ENCODE measurements at places on chromosomes 2 and 18.

DNA sequence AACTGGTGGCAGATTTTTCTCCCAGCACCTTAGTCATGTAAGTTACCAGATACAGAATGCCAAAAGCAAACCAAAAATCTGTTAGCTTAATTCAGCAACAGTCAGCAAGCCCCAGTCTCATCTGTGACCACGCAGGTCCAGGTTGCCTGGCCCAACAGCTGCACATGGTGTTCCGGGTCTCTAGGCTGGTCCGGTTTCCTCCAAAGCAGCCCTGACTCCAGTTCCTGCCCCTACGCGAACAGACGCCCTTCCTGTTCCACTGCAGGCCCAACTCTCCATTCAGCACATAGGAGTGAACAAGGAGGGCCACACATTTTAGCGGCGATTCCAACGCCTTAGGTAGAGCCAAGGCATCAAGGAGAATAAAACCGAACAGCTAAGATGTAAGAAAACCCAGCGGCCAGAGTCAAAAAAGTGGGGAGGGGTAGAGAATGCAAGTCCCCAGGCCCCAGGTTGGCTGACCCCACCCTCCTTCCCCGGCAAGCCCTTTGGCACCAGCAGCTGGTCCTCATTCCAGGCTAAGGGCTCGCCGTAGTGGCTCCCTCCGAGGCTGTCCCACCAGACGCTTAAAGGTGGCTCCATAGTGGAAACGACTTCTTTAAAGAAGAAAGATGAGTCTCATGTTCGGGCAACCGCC lies 1.5 kb downstream of the STK25 start:
- DNase-seq, result no peak

- DNase-seq, result no peak
Observed at GRCh38 chr2:127770973-127771735, 39.8 kb downstream of the WDR33 start.

DNA sequence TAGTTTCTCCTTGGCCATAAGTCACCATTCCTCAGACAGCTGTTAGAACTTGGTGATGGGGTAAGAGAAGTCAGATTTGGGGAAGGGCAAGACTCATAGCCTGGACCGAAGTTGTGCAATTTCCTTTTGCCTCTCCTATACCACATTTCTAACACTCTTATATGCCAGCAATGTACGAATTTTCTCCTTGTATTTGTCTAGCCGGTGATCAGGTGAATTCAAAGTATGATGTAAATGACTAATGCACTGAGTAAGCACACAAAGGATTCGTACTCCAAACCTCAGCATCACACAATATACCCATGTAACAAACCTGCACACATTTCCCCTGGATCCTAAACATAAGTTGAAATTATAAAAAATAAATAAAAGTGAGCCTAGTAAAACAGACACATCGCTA lies 1143.5 kb upstream of the CELF4 start:
- DNase-seq, result no peak

GRCh38 chr2:227617316-227618230 lies at the start of gene SCYGR4:
Gene SCYGR4, plus strand, starts transcription at chr2:227617498. Its CDS starts 0 bp downstream, at chr2:227617498.
- no peak for DNase-seq

- no peak for DNase-seq
Observed at GRCh38 chr2:157789256-157789655, 86.9 kb downstream of the ACVR1 start.

- DNase-seq, result no peak
Observed at GRCh38 chr2:223117533-223117932, 65.5 kb downstream of the KCNE4 start.

- DNase-seq, result no peak
Observed at GRCh38 chr2:158127380-158127804, 25.7 kb downstream of the UPP2 start.

DNA sequence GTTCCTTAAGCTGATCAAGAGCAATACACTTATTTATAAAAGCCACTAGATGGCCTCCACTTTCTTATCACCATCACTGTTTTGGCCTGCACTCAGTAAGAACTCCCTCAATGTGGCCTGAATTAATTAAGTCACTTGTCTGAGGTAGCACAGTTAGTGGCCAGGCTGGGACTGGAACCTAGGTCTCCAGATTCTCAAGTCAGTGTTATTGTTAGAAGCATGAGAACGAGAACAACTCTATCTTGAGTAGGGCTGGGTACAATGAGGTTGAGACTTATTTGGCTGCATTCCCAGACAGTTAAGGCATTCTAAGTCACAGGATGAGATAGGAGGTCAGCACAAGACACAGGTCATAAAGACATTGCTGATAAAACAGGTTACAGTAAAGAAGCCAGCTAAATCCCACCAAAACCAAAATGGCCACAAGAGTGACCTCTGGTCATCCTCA lies 115.8 kb downstream of the SS18 start:
- DNase-seq, result no peak

- DNase-seq, result peak; percentile 68
Observed at GRCh38 chr18:63970809-63971205, 926 bp downstream of the SERPINB8 start.

DNA sequence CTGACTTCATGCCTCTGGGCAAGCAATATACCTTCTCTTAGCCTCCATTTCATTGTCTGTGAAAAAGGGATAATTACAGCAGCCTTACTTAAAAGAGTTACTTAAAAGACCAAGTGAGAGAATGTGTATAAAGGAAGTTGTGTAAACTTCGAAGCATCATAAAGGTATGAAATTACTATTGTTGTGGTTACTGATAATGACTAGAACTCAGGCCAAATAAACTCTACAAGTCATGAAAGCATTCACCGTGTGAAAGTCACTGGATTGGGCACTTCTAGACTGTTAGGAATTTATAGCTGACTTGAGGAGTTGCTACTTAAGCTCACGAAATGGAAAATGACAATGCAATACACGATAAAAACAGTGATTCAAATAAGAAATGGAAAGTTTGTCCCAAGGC lies 67.4 kb upstream of the HAAO start:
- DNase-seq, result no peak

DNA sequence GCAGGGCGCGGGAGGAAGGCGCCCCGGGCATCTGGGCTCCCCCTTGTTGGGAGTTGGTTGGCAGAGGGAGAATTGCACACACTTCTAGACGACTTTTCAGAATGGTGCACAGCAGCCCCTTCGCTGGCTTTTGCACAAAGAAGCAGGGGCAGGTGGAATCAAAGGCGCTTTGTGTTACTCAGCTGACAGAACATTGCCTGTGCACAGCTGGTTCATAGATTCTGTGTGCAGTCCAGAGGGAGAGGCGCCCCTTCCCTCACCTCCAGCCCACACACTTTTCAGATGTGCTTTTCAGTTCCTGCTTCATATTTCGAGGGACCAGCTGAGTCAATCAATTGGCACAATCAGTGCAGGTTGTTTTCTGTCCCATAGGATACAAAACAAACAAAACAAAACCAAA lies 348.4 kb upstream of the RAB12 start:
- DNase-seq, result no peak

DNA sequence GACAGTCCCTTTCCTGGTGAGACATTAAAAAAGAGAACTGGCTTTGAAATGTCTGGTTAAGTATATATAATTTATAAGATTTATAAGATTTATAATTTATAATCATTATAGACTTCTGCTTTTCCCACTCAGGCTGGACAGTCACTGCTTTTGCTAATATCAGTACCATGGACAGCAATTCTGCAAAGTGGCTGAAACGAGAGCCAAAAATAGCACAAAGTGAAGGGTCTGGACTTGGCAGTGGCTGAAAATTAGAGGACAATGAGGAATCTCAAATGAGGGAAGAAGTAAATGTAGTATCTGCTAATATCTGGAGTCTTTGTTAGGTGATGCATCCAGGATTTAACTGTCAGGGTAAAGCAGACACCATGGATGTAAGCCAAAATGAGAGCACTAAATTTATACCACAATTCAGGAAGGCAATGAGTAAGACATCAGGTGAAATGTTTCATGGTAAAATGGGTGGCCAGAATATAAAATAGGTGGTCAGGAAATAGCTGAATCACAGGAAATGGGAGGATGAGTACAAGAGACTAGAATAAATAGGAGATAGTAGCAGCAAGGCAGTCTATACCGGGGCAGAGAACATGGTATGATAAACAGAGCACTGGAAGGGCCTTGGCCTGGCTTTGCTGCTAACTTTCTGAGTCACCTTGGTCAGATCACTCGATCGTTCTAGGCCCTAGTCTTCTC lies 39.6 kb upstream of the BOD1L2 start:
- peak; percentile 36 for DNase-seq

DNA sequence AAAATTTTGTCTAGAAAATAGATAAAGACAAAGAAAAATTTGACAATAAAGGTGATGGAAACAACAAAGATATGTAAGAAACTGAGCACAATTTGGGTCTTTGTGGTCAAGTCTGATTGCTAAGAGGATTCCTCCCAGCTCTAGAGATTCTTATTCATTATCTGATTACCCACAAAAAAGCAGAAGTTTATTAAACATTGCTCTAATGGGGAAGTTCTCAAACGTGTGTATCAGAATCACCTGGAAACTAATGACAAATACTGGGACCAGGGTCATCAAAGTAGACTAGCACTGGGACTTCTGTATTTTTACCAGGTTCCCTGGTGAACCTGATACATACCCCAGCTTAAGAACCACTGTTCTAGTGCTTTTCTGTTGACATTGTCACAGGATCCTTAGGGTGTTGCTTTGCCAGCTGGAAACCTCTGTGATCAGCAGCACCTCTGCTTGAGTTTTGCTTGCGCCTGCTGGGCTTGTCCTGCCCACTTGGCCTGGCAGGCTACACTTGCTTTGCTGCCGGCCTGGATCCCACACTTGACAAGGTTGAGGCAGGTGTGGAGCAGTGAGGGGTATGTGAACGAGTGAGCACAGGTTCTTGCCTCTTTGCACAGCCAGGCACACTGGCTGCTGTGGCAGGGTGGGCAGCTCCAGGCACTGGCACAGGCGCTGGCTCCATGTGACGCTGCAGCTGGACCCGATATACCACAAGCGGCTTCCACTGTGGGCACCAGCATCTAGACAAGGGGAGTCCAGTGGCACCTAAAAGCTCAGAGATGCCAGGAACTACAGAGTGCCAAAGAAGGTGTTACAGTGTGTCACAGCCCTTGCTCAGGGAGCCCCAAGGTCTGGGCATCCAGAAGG lies 6.2 kb upstream of the GORASP2 start:
- DNase-seq, result no peak

- DNase-seq, result no peak
Observed at GRCh38 chr18:55236150-55236931, 277.1 kb upstream of the CCDC68 start.

DNA sequence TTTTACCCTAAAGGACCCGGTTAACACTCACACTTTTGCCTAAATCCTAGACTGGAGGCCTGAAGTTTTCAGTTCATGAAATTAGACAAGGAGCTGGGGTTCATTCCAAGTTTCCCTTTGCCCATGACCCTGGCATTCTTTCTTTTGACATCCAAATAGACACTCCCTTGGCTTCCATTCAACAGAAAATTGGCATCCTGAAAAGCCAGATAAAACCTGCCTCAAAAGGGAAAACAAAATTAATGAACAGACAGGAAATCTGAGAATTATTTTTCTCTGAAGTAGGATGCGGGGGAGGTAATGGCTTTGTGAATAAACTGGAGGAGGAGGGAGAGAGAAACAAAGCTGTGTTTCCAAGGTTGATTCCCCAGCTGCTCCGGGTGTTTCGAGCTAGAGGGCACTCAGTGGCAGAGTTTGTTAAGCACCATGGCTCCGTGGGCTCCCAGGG lies 41.0 kb downstream of the SPP2 start:
- DNase-seq, result no peak

GRCh38 chr2:215031321-215031720 lies 107.1 kb downstream of the ABCA12 start:
- no peak for DNase-seq

DNA sequence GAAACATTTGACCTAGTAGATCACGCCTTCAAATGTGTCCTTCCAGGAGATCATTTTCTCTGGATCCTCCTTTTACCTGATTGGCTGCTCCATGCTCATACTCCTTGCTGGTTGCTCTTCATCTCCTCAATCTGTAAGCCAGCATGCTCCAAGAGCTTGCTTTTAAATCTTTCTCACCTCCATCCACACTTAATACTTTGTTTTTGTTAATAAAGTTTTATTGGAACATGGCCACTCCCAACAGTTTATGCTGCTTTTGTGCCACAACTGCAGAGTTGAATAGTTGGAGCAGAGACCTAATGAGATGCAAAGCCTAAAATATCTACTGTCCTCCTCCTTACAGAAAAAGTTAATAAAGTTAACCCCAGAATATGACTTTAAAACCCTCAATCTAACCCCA lies 60.0 kb downstream of the KLHL14 start:
- DNase-seq, result no peak

DNA sequence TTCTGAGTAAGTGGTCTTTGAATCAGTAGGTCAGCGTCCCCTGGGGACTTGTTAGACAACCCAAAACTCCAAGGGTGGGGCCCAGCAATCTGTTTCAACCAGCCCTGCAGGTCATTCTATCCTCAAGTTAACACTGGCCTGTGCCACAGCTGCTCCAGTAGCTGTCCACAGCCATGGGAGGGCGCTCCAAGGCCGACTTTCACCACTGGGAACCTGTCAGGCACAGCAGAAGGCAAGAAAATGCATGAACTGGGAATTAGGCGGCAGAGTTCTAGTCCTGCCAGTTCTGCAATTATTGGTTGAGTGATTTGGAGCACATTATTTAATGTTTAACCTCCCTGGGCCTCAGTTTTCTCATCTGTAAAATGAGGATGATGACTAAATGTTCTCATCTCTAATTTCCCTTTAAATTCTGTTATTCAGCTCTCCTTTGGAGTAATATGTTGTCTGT lies 17.4 kb upstream of the MRPL33 start:
- DNase-seq, result peak; percentile 91

GRCh38 chr2:112772322-112772721 lies 7.9 kb upstream of the CKAP2L start:
- DNase-seq, result no peak

DNA sequence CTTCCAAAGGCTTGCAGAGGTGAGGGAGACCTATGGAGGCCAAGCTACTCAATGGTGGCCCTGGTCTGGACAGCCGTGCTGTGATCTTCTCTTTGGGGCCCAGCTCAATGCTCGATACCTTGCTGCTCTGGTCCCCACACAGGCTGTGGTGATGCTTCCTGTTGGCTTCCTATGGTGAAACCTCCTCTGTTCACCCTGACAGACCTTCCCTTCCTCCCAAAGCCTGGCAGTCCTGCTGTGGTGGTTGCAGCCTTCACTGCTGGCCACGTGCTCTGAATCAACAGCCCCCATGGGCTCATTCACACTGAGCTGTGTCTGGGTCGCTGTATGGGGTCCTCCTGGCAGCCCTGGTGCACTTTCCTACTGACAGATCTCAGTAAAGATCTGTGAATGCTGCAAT lies 31.0 kb upstream of the GALR1 start:
- no peak for DNase-seq

- no peak for DNase-seq
Observed at GRCh38 chr2:126771094-126771493, 115.1 kb downstream of the GYPC start.

DNA sequence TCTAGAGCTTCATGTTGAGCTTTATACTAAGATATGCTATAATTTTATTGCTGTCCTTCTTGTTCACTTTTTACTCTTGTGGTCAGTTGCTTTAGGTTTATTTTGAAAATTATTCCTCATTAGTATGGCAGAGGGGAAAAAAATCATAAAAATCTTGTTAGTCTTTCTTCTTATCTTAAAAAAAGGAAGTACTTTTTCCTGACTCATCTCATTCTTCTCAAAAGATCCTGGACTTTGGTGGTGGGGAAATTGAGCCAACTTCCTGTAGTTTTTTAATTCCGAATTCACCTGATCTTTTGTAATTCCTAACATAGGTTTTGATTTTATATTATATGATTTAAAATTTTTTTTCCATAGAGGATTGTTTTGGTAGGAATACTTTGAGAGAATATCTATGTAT lies 3.8 kb downstream of the SLC4A1AP start:
- no peak for DNase-seq

Data from ecto neural progenitor cell (in vitro differentiated cells).